EH (cell line): ENCODE measurements at places on chromosomes 4 and X.

DNA sequence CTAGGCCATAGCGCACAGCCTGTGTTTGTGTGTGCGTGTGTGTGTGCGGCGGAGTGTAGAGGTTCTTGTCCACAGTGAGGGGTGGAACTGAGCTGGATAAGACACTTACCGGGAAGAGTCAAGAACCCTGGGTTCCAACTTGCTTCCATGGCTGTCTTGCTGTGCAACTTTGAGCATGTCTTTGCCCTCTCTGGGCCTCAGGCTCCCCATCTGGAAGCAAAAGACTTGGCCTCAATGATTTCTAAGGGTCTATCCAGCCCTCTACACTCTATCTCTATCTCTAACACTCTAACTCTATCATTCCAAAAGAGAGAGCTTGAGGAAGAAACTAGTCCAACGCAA, 121.3 kb upstream of the PJA1 start:
- DNase-seq: no peak

- no peak for DNase-seq
Observed at GRCh38 chr4:139564502-139564901, 8.5 kb upstream of the SETD7 start.

DNA sequence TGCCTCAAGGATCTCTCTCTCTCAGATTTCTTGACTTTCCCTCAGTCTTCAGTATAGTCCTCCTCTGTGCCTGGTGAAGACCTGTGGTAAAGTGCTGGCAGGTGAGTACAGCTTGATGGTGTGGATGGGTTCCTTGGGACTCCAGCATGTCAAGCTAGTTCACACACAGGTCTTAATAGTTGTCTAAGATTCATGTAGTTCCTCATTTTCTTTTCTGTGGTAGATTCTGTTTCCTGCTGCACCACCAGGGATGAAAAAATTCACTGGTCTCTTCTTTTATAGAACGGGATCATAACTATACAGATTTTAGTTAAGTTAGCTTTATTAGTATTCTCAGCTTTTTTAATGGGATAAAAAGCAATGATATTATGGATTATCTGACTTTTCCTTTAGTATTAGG, 32.5 kb upstream of the PAQR3 start:
- no peak for DNase-seq

DNA sequence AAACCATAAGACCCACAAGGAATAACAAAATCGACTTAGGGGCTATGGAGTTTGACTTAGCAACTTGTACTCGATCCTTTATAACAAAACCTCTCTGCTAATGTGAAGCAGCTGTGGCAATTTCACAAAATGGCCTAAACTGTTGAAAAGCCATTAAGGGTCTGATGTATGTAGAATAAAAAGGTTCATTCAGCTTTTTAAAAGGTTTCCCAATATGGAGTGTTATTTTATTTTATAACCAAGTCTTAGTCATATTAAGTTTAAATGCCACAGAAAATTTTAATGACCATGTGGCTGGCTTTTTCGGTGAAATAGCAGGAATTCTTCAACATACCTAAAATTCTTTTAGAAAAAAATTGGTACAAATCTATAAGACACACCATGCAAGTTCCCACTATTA, 291.8 kb upstream of the HAND2 start:
- peak; percentile 10 for DNase-seq

DNA sequence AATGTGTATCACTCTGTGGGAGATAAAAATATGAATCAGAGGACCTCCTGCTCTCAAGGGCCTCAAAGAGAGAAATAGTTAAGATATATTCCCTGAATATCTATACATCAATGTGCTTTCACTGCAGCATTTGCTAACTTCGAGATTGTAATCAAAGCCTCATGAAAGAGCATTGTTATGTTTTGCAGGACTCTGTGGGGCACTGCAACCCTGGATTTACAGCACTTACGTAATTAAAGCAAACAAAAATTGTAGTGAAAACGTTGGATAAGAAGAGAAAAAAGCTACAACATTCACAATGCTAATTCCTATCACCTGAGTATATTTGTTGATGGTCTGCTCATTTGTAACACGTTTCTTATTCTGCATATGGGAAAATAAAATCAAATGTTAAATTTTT, 48.0 kb downstream of the ETNPPL start:
- no peak for DNase-seq

DNA sequence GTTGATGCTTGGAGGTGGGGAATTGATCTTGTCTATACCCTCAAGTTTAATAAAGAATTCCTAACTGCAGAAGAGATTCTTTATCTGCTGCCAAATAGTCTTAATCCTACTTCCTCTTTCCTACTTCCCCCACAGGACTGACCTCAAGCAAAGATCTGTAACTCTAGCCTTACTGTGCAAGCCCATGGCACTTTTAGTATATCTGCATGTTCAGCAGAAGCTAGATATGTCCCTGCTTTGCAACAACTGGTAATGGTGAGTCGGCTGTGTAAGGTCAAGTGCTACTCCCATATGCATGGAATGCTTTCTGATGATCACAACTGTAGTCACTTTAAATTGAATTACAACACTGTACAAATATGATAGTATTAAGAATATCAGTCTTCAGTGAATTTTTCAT, 26.3 kb upstream of the PDS5A start:
- DNase-seq: peak; percentile 39

DNA sequence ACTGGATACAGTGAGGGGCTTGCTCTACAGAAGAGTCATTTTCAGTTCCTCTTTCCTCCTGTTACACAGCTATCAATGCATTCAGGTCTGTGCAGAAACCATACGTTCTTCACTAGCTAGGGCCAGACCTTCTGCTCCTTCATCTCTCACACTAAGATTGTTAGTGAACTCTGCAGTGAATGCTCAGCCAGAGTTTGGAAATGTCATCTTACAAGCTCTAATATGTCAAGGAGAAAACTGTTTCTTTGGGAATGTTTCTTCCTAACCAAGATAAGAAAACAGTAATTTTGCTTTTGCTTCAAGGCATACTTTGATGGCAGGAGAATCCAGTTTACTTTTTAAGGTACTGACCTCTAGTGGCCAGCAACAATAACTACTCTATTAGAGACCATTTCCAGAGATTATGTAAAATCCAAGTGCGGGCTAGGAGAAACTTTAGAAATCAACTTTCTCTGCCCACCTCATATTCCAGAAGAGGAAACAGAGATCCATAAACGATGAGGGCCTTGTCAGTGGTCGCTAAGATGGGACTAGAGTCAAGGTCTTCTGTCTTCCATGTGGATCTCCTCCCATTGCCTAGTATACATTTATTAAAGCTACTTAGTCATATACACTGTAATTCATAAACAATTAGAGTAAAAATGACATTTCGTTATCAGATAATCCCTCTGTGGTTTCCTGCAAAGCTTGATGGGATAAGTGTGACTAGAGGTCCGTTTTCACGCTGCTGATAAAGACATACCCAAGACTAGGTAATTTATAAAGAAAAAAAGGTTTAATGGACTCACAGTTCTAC, 12.1 kb upstream of the CC2D2A start:
- DNase-seq: peak; percentile 72

DNA sequence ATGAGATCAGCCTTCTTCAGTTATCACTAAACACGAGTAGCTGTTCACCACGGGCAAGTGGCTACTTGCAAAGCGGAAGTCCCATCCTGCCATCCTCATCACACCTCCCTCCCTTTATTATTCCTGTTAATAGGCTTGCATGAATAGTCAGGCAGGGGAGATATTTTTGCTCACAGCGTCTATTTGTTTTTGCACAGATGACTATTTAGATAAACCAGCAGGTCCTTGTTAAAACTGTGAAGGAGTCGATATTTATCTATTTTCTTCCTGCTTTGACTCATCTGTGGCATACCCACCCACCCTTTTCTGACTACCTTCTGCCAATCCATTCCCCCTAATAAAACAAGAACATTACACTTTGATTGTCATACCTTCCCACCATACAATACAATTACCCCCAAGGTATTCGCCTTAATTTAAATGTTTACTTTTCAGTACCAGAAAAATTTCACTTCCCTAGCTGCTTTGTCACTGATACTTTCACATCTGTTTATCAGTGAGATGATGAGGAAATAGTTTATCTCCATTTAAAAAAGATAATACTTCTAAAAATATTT, 96.6 kb upstream of the BANK1 start:
- DNase-seq: no peak

- DNase-seq: no peak
Observed at GRCh38 chr4:74357965-74358364, 7.0 kb upstream of the EREG start.

DNA sequence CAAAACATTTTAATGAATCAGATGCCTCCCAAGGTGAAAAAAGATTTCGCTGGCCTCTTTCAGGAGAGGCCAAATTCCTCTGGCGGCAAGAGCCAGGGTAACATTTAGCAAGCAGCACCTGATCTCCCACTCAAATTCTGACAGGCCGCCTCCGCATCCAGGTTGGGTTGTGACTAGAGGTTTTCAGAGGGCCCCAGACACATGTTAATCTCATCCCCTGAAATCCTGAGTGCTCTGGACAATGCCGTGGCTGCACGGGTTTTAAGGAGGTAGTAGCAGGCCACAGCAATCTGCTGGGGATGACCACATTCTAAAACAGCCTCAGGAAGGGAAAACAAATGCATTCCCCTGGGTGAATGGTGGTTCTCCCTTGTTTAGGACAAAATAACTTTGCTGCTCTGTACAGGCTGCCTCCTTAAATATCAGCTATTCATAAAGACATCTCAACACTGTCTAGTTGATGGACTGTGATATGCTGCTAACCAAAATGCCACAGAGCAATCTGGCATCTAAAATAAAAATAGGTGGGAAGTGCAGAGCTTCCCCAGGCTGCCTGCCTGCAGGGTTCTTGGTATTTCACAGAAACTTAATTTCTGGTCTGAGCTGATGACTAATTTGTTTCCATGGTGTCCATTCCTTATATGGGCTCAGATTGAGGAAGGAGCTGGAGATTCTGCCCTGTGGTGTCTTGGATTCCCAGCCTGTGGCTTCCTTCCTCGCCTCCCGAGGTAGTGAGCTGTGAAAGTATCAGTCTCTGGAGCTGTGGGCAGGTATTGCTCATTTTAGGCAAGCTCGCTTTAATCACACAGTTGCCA, 202.0 kb downstream of the DCLK2 start:
- peak; percentile 95 for DNase-seq

DNA sequence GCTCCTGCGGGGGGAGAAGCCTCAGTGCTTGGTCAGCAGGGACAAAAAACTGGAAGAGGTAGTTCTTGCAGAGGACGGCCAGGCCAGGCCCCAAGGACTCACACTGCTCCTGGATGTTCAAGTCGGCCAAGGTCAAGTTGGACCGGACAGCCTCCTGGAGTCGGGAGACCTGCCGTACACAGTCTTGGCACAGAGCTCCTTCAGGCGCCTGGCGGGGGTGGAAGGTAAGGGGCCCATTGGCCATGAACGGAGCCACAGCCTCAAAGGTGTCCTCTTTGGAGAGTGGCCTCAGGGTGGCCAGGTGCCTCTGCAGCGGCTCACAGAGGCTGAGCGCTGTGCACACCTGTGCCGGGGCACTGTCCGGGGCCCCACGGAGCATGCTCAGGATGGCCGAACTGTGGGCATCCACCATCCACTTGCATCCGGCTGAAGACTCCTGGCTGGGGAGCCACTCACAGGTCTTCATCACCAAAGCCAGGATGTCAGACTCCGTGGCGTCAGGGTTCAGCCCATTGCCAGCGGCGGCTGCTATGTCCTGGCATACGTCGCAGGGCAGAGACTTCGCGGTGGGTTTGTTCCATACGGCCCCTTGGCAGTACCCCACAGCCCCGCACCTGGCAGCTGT, 477 bp downstream of the PSAPL1 start:
- DNase-seq: no peak

- DNase-seq: no peak
Observed at GRCh38 chr4:61741327-61742096, 541.4 kb downstream of the ADGRL3 start.
